ENCODE measurements at places on chromosomes 5 and 9.
A peak's percentile ranks its signal among the peaks of the same experiment; 100 is the strongest.

DNA sequence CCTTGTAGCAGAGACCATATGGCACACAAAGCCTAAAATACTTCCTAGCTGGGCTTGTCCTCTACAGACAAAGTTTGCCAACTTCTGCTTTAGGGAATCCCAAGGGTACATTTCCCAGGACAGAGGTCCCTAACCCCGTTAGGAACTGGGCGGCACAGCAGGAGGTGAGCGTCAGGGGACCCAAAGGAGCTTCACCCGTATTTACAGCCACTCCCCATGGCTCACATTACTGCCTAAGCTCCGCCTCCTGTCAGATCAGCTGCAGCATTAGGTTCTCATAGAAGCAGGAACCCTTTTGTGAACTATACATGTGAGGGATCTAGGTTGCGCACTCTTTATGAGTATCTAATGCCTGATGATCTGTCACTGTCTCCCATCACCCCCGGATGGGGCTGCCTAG is 88.5 kb upstream of the TRPM3 start:
- H3K4me1 ChIP-seq = no peaks in the 10 kb centered on the region
- H3K27me3 ChIP-seq = no peaks in the 10 kb centered on the region
- H3K27ac ChIP-seq = no peak overlapping the region
- H3K4me3 ChIP-seq = no peak overlapping the region
- H3K36me3 ChIP-seq = no peaks in the 10 kb centered on the region

DNA sequence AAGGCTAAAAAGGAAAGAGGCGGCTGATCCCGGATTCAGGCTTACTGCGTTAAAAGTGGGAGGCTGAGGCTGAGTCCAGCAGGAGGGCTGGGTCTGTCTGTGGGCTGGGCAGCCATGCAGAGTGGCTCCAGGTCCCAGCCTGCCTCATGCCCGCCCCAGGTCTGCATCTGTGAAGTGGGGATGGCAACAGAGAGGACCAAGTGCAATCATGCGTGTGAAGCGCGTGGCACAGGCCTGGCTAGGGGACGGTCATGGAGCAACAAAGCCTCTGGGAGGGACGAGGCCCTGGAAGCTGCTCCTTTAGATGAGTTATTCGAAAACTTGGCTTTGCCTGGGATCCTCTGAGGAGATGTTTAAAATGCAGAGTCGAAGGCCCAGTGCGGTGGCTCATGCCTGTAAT is 30.4 kb upstream of the BARHL1 start:
- H3K27ac ChIP-seq = no peak overlapping the region
- H3K4me3 ChIP-seq = no peak overlapping the region
- no peaks in the 10 kb centered on the region for H3K36me3 ChIP-seq
- H3K27me3 ChIP-seq = peaks cover 53% of the 10 kb centered on the region

GRCh38 chr9:69279084-69279731 is 45.8 kb upstream of the ENTREP1 start:
- no peaks in the 10 kb centered on the region for H3K36me3 ChIP-seq
- no peak overlapping the region for H3K27ac ChIP-seq
- H3K27me3 ChIP-seq = peaks cover 13% of the 10 kb centered on the region

DNA sequence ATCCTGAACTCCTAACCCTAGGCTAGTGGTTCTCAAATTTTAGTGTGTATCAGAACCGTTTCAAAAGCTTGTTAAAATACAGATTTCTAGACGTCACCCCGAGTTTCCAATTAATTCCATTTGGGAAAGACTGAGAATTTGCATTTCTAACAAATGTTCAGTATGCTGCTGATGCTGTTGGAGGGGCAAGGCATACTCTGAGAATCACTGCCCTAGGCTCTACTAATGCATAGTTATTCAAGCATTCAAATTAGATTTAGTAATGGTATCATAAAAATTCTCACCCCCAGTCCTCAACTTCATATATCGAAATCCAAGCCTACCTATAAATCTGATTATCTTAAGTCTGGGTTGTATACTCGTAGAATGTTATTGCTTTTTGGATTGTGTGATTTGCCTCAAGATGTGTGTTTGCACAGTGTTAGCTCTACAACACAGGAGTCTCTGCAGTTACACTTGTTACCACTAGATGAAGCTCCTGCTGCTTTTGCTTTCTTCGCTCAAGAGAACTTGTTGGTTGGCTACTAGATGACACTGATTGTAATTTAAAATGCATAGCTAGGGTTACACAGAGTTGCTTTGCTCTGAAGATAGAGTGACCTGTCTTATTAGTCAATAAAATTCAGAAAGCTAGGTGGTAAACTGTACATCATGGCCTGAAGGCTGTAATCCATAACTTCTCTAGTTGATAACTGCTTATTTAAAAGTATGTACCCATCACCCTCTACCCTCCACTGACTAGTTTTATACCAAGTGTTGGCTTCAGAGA is 7.5 kb upstream of the ERAP2 start:
- no peak overlapping the region for H3K27ac ChIP-seq

DNA sequence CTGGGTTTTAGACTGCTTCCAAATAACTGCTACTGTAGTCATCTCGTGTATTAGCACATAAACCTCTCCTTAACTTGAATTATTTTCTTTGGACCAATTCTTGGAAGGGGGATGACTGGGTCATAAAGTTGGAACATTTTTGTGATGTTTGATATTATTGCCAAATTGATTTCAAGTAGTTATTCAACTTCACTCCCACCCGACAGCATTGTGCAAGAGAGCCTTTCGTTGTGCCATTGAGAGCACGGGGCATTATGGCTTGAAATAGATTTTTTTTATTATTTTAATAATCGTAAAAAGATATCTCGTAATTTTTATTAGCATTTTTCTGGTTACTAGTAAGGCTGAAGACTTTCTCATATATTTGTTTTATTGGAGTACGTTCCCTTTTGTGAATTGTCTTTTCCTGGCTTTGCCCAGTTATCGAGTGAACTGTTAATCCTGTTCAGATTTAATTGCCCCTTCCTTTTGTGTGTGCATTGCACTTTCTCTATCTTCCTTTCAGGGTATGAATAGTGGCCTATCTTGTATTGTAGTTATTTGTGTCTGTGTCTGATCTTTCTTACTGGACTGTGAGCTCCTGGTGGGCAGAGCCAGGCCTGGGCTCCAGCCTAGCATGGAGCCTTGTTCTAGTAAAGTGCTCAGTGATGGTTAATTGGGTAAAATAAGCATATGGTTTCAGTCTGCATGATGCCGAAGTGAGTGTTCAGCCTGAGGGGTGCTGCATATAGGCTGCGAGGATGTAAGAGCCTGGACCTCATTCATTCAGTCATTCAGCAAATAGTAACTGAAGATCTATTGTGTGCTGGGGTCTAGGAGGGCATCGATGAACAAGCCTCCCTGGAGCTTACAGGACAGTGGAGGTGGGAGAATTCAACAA is 93.5 kb upstream of the SHB start:
- no peaks in the 10 kb centered on the region for H3K4me1 ChIP-seq
- no peak overlapping the region for H3K27ac ChIP-seq
- no peak overlapping the region for H3K4me3 ChIP-seq
- no peaks in the 10 kb centered on the region for H3K36me3 ChIP-seq

- H3K27ac ChIP-seq = peak overlapping the region; percentile 66
- H3K27me3 ChIP-seq = peaks cover 3% of the 10 kb centered on the region
- no peak for DNase-seq
- peaks cover 14% of the 10 kb centered on the region for H3K36me3 ChIP-seq
Measured at GRCh38 chr5:10306114-10306513, 1.6 kb downstream of the CMBL start.

GRCh38 chr9:77616191-77616590 is 31.9 kb downstream of the GNA14 start:
- no peak overlapping the region for H3K4me3 ChIP-seq
- H3K27ac ChIP-seq = no peak overlapping the region
- no peaks in the 10 kb centered on the region for H3K36me3 ChIP-seq
- no peaks in the 10 kb centered on the region for H3K4me1 ChIP-seq
- no peak for DNase-seq
- no peaks in the 10 kb centered on the region for H3K27me3 ChIP-seq

DNA sequence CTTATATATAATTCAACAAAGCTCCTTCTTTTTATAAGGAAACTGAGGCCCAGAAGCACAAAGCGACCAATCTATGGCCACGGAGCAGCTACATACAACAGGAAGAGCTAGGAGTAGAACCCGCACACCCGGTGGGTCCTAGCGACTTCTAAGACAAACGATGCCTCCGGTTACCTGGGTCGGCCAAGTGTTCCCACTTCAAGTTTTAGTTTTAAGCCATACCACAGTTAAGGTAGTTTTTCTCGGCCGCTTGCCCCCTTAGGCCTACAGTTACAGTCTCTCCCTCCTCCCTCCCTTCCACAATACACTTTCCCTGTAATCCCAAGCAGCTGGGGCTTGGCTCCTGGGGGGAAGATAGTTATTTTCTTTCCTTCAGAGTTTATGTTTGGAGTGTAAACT is 533 bp downstream of the SREK1IP1 start:
- DNase-seq = no peak
- H3K27me3 ChIP-seq = no peaks in the 10 kb centered on the region
- peak overlapping the region; percentile 99 for H3K27ac ChIP-seq
- peak overlapping the region; percentile 100 for H3K4me3 ChIP-seq
- peaks cover 12% of the 10 kb centered on the region for H3K36me3 ChIP-seq

DNA sequence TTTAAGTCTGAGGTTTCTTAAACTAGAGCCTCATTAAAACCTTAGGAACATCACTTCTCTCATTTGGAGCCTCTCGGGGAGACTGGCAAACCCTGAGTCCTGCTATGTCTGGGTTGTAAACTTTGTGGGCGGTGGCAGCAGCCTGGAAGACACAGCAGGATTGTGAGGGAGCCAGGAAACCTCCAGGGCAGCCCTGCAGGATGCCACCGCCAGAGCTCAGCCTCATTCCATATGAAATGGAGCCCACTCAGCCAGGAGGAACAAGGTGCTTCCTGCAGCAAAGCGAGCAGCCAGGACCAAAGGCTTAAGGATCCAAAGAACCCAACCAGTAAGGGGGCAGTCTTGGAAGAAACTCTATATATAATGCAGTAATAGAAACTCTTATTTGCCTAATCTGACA is 37.9 kb upstream of the IDNK start:
- H3K36me3 ChIP-seq = no peaks in the 10 kb centered on the region
- H3K27me3 ChIP-seq = no peaks in the 10 kb centered on the region
- H3K4me3 ChIP-seq = no peak overlapping the region
- no peak overlapping the region for H3K27ac ChIP-seq
- no peaks in the 10 kb centered on the region for H3K4me1 ChIP-seq

- peaks cover 11% of the 10 kb centered on the region for H3K4me1 ChIP-seq
- H3K4me3 ChIP-seq = peak overlapping the region; percentile 24
- H3K27me3 ChIP-seq = peaks cover 13% of the 10 kb centered on the region
- H3K36me3 ChIP-seq = no peaks in the 10 kb centered on the region
- DNase-seq = no peak
- peak overlapping the region; percentile 61 for H3K27ac ChIP-seq
Measured at GRCh38 chr5:135729321-135729786, 105.1 kb upstream of the SLC25A48 start.

DNA sequence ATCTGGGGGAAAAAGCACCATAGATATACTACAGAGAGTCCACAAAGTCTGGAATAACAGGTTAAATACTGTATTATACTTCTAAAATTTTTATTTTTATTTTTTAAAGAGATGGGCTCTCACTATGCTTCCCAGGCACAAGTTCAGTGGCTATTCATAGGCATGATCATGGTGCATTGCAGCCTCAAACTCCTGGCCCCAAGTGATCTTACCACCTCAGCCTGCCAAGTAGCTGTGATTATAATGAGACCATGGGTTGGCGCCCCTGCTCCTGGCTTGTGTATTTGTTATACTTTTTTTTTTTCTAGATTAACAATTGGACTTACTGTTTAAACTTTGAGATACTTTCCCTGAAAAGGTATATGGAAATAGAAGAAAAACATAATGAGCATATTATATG is 25.9 kb downstream of the ERBIN start:
- H3K4me1 ChIP-seq = peaks cover 4% of the 10 kb centered on the region
- H3K36me3 ChIP-seq = peaks cover 28% of the 10 kb centered on the region
- no peak for DNase-seq
- H3K27me3 ChIP-seq = no peaks in the 10 kb centered on the region

DNA sequence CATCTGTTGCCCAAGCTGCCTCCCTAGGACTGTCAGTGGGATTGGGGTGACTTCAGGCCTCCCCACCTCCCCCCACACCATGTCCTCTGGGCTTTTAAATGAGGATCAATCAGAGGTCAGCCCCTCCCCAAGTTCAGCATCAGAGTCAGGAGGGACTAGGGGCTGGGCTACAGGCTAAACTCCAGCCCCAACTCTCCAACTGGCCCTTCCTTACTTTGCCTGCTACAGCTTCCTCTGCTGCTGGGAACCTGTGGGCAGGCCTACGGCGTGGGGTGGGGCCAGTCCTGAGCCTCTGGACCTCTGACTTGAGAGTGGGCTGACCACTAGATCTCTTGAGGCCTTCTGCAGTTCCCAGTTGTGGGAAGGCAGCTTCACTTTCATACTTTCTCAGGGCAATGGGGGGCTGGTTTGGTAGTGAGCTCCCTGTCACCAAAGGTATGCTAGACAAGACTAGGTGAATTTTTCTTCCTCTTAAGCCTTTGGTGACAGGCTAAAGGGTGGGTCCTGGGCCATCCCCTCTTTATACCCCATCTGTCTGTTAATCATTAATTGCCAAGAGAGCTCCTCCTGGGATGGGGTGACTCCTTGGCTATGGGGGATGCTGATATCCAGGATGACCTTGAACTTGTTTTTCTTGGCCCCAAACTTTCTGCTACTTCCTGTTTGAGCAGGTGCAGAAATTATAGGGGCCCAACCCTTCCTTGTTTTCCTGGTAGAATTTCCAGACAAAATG is 10.8 kb upstream of the DAB2IP start:
- H3K36me3 ChIP-seq = no peaks in the 10 kb centered on the region
- no peak overlapping the region for H3K27ac ChIP-seq

- no peaks in the 10 kb centered on the region for H3K4me1 ChIP-seq
- H3K4me3 ChIP-seq = no peak overlapping the region
- H3K27ac ChIP-seq = no peak overlapping the region
- peaks cover 19% of the 10 kb centered on the region for H3K27me3 ChIP-seq
- H3K36me3 ChIP-seq = no peaks in the 10 kb centered on the region
- no peak for DNase-seq
Measured at GRCh38 chr9:34475097-34475496, 16.5 kb downstream of the DNAI1 start.

DNA sequence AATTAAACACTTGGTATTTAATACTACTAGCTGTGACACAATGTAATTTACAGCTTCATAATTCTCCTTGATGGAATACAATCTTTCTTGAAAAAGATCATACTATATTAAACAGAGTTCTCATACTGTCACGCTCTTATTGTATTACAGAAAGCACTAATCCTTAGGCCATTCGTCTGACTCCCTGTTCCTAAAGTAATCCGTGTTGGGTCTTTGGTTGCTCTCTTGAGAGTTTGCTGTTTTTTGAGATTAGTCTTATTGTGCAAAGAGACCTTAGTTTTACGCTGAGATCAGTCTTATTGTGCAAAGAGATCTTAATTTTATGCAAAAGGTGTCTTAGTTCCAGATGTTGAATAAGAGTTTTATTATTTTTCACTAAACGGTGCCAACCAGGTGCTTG is 190.6 kb downstream of the ISL1 start:
- no peak overlapping the region for H3K27ac ChIP-seq
- H3K36me3 ChIP-seq = no peaks in the 10 kb centered on the region
- no peaks in the 10 kb centered on the region for H3K4me1 ChIP-seq
- no peaks in the 10 kb centered on the region for H3K27me3 ChIP-seq

- no peaks in the 10 kb centered on the region for H3K36me3 ChIP-seq
- peak overlapping the region; percentile 1 for H3K27ac ChIP-seq
- no peak overlapping the region for H3K4me3 ChIP-seq
- H3K27me3 ChIP-seq = peaks cover 96% of the 10 kb centered on the region
- no peak for DNase-seq
- H3K4me1 ChIP-seq = no peaks in the 10 kb centered on the region
Measured at GRCh38 chr5:135053989-135054388, 20.0 kb upstream of the PITX1 start.

Measured in type B pancreatic cell (in vitro differentiated cells).